NCI-H510A treated with DMSO at 0.1 percent for 48 hours (cell line): ENCODE measurements at places on chromosomes 4 and X.

GRCh38 chr4:88809576-88810219, 112.1 kb upstream of the NAP1L5 start:
- no peak for DNase-seq

DNA sequence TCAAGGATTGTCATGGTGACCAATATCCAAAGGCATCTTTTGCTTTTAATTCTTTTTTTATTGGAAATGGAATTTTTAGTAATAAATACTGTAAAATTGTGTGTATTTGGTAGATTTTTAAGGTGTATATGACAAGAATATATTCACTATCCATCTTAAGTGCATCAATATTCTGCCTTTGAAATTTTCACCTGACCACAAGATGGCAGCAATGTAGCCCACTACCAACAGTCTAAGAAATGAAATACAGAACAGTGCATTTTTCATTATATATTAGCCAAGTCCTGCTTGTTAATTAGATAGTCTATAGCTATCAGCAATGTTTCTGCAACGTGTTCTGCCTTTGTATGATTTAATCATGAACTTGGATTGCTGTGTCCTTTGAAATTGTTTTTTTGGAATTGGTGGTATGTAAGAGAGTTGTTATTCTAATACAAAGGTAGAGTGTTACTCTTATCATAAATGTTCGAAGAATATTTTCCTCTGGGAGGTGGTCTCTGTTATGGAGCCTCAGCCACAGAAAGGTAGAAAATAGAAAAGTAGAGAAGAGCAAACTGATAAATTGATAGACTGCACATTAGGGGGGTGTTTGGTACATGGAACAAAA, 38.2 kb downstream of the HPGDS start:
- peak; percentile 54 for DNase-seq

- DNase-seq, result no peak
Measured at GRCh38 chr4:121789960-121790829, 10.9 kb upstream of the EXOSC9 start.

DNA sequence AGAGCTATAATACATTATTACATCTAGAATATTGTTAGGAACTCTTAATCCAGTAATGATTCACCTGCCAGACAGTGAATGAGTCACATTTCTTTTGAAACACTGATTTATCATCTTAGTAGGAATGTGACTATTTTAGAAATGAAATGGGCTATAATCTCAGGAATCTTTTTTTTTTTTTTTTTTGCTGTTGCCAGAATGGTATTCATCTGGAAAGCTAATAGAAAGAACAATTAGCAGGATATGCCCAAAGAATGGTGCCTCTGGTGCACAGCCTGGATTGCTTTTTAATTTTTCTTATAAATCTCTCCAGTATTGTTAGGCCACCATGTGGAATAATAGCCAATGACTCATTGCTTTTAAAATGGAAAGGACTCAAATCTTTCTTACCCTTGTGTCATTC, 181.1 kb upstream of the SMIM31 start:
- no peak for DNase-seq

GRCh38 chr4:4426511-4427120, 39.7 kb downstream of the NSG1 start:
- no peak for DNase-seq

DNA sequence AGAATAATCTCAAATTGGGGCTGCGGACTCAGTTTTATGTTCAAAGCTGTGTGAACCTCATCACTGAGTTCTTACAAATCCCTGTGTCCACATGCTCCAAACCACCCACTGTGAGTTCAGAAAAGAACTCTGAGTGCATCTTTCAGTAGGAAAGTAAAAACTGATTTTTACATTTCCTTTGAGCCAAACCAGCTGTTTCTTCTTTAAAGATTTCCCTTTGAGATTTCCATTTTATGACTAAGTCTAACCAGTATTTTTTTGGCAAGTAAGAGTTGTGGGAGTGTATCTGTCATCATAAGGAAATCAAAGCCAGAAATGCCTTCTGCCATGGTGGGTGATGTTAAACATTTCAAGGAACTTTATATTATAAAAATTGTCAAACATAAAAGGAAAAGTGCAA, 100.0 kb downstream of the TET2 start:
- no peak for DNase-seq

GRCh38 chrX:23828881-23829280, 45.9 kb downstream of the SAT1 start:
- no peak for DNase-seq

- no peak for DNase-seq
Measured at GRCh38 chr4:3077796-3078195, 3.3 kb downstream of the HTT start.

DNA sequence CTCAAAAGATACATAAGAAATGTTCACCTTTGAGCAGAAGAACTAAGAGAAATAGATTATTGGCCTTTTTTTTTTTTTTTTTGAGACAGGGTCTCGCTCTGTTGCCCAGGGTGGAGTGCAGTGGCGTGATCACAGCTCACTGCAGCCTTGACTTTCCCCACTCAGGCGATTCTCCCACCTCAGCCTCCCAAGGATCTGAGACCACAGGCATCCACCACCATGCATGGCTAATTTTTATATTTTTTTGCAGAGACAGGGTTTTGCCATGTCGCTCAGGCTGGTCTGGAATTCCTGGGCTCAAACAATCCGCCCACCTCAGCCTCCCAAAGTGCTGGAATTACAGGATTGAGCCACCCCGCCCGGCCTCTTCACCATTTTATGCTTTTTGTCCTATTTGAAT, 2.9 kb upstream of the TLR6 start:
- no peak for DNase-seq

- DNase-seq, result no peak
Measured at GRCh38 chr4:11799196-11799595, 370.5 kb upstream of the HS3ST1 start.

- no peak for DNase-seq
Measured at GRCh38 chrX:16664626-16665025, 14.7 kb downstream of the S100G start.

- DNase-seq, result no peak
Measured at GRCh38 chr4:3673716-3674478, 92.3 kb upstream of the ADRA2C start.

DNA sequence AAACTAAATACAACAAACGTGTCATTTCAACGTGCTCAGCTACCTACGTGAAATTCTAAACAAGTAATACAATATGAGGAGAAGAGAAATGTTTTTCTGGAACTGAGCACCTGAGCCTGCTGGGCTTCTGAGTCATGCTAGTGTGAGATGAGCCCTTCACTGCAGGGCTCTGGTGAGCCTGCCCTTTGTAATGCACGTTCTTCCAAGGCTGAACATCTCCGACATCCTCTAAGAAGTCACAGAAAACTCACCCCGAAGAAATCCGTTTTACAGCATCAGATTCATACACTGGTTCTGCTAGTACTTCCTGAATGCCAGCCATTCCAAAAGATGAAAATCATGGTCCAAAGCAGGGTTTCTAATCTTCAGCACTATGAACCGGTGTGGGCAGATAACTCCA, 157.1 kb downstream of the AMELX start:
- DNase-seq, result no peak

DNA sequence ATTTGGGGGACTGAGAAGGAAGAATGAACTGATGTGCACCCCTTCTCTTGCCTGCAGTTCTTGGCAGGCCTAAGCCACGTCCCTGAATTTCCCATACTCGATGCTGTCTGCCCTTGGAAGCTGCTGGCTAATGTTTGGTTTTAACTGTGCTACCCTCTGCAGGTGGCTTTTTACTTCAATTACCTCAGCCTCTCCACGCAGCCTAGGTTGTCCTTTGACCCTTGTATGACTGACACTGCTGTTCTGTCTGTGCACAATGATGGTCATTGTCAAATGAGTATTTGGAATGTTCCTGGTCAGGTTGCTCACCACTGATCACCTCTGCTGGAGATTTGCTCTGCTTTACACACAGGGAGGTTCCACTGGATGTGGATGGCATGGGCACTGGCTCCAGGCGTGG, 137.1 kb downstream of the ZNF518B start:
- DNase-seq, result no peak

GRCh38 chr4:1778642-1779392, 14.3 kb upstream of the FGFR3 start:
- DNase-seq, result no peak

GRCh38 chr4:110878956-110879355, 256.1 kb upstream of the PITX2 start:
- no peak for DNase-seq

- DNase-seq, result no peak
Measured at GRCh38 chr4:119237201-119237600, 24.7 kb downstream of the USP53 start.

DNA sequence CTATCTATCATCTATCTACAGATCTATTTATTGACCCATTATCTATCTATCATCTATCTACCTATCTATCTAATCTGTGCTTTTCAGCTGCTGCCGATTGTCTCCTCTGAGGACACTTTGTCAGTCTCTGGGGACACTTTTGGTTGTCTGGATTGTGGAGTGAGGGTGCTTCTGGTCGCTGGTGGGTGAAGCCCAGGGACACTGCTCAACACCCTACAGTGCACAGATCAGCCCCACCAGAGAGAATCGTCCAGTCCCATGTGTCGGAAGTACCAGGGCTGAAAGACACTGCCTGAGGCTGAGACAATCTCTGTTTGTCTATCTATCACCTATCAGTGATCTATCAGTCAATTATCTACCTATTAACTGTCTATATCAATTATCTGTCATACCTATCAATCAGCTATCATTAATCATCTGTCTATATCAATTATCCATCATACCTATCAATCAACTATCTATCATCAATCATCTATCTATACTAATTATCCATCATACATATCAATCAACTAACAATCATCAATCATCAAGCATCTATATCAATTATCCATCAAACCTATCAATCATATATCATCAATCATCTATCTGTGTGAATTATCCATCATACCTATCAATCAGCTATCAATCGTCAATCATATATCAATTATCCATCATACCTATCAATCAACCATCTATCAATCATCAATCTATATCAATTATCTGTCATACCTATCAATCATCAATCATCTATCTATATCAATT, 70.0 kb upstream of the PPP2R3B start:
- no peak for DNase-seq

DNA sequence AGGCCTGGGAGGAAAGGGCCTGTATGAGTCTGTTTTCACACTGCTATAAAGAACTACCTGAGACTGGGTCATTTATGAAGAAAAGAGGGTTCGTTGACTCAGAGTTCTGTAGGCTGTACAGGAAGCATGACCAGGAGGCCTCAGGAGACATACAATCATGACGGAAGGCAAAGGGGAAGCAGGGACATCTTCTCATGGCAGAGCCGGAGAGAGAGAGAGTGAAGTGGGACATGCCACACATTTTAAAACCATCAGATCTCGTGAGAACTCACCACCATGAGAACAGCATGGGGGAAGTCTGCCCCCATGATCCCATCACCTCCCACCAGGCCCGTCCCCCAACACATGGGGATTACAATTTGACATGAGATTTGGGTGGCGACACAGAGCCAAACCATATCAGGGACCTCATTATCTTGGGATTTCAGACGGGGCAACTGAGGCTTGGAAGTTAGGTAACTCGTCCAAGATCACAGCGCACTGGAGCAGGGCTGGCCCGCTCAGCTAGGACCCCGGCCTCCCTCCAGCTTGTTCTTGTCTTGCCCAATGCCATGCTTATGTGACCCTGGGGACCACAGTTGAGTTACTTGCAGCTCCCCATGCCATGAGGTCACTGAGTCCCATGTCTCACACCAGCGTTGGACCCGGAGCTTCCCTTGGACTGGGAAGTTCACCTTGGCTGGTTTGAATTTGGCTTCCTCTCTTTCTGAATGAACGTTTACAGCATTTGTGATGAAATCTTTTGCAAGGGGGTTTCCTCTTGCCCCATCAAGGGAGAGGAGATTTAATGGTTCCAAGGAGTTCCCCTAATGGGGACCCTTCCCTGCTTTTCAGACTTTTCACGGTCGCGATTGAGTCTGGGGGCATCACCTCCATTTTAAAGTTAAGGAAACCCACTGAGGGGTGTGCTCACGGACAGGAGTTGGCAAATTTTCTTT, 18.1 kb downstream of the HTRA3 start:
- DNase-seq, result no peak

- DNase-seq, result no peak
Measured at GRCh38 chr4:95409127-95409526, 139.6 kb downstream of the UNC5C start.

DNA sequence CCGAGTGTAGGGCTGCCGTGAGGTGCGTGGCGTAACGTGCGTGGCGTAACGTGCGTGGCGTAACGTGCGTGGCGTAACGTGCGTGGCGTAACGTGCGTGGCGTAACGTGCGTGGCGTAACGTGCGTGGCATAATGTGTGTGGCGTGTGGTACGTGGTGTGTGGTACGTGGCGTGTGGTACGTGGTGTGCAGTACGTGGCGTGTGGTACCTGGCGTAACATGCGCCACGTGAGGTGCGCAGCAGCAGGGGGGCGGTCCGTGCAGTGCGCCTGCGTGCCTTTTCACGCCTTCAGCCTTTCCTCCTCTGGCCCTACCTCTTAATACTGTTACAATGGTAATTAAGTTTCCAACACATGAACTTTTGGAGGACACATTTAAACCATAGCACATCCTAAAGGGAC, at the start of gene TFDP3:
Gene TFDP3 (minus strand): TSS at position 26 of the 400 bp plus-strand sequence. CDS start 95 bp downstream, outside the sequence.
- DNase-seq, result no peak

DNA sequence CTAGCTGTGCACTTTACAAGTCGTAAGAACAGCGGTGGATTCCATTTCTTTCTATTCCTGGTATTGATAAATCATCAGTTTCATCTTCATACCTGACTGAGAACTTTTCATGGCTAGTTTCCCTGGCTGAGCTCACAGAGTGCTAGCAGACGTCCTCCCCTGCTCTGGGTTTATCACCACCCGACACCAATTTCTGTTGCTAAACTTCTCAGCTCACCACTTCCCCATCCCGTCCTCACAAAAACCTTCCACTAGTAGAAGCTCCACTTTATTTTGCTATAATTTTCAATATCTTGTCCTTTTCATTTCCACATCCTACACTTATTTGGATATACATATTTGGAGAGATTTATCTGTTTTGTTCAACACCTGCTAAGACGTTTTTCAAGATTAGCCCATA, 869.4 kb upstream of the FRG1 start:
- no peak for DNase-seq

DNA sequence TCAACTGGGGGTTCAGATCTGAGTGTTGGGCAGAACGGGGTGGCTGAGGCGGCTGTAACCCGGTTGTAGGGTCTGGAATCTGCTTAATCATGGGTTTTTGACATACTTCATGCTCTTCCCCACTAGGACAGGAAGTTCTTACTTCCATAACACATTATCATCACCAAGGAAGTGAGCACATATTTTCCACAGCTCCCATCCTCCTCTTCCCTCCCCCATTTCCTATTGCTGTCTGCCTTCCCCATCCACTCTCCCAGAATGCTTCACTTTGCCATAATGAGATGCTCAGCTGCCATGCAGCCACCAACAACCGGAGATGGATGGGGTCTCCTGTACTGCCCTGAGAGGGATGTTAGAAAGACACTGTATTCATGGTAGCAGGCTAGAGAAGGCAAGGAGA, 6.4 kb upstream of the DCUN1D4 start:
- DNase-seq, result no peak

- DNase-seq, result no peak
Measured at GRCh38 chr4:4914059-4914820, 54.8 kb downstream of the MSX1 start.

DNA sequence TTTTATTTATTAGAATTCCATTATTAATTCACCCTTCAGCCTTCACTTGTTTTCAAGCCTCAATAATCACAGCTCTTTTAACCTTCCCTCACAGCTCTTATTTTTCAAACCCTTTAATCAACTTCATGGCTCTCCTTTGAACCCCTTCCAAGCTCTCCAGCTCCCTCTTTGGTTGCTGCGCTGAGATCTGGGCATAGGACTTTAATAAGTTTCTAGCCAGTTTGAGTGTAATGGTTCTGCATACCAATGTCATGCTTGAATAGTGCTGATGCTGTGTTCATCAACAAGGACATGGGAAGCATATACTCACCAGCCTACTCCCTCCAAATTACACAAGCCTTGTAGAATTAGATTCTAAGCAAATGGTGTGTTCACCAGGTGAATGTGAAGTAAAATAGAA, 3.5 kb upstream of the RNF212 start:
- no peak for DNase-seq
